ENCODE measurements at places on chromosomes 11 and 22.

DNA sequence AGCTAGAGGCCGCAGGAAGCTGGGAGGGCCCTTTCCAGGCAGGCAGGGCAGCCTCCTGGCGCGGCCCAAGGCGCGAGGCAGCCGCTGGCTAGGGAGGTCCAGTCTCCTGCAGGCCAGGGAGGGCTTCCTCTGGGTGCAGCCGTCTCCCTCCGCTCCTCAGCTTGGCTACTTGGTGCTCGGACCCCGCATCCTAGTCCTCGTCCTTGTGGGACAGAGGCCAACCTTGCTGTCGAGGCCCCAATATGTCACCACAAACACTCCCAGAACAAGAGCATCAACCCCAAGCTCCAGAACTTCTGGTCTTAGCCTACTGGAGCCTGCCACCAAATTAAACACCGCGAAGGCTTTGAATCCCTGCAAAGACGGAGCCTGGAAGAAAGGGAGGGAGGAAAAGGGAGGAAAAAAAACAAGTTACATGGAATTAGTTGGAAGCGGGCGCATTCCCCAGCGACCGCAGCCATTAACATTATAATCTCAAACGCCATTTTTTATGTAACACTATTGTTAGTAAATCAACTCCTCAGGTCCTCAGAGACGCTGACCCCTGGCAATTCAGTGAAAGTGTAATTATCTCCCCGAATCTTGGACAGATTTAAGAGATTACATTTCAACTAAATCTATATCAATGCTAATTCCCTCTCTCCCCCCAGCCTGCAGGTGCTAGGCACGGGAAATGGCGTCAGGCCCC is 12.7 kb upstream of the PAX6 start:
- no peak for DNase-seq

- DNase-seq, result no peak
Observed at GRCh38 chr11:134341805-134342571, 10.2 kb downstream of the GLB1L2 start.

GRCh38 chr11:83124636-83125424 is 32.1 kb upstream of the PCF11 start:
- DNase-seq, result no peak

- DNase-seq, result no peak
Observed at GRCh38 chr11:88575916-88576315, 238.4 kb upstream of the CTSC start.

- DNase-seq, result no peak
Observed at GRCh38 chr11:12099132-12099873, 11.1 kb upstream of the MICAL2 start.

GRCh38 chr11:117438371-117439000 is 110.8 kb downstream of the CEP164 start:
- DNase-seq, result no peak

GRCh38 chr11:326592-326841 is 5.9 kb upstream of the IFITM3 start:
- DNase-seq, result no peak

DNA sequence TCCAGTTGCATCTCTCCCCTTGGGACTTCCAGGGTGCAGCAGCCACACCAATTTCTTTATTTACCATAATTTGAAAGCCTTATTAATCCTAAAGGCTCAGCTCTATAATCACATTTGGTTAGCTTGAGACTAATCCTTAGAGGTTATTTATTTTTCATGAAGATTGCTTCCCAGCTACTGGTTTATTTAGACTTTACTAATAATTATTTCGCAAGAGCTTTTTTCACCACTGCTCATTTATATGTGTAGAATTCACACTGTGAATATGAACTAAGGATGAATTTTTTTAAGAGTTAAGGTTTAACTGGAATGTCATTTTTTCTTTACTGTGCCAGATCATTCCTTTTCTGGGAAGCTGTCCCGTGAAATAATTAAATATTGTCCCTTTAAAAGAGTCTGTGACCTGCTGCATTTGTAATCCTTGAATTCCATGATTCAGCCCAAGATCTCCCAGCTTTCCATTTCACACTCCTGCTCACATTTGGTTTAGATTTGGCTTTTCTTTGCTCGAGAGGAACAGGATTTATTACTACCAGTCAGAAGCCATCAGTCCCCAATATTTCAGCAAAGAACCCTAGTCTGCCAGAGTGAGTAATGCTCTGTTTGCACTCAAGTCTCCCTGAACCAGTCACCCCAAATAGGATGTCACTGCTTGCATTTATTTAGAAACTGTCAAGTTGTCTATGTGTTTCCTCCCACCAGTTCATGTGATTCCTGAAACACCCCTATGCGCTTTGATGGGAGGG is 4.4 kb upstream of the CD44 start:
- no peak for DNase-seq

DNA sequence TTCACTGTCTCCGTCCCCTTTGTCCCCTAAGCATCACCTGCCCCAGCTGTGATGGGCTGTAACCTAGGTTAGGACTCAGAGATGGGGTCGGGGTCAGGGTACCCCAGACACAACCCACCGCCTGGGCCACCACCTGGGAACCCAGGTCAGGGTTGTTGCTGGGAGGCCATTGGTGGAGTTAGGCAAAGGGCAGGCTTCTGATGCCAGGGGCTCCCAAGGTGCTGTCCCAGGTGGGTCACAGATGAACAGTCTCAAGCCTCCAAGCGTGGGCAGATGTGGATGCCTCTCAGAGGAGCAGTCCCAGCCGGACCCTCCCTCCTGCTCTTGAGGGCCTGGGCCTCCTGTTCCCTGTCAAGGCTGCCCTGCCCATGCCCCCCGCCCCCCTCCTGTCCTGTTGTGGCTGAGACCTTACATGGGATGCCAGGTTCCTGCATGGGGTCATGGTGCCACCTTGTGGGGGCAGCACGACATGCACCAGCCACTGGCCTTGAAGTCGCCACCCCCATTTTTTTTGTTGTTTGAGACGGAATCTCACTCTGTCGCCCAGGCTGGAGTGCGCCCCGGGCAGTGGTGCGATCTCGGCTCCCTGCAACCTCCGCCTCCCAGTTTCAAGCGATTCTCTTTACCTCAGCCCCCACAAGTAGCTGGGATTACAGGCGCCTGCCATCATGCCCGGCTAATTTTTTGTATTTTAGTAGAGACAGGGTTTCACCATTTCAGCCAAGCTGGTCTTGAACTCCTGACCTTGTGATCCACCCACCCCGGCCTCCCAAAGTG is 12.1 kb downstream of the GATD1 start:
- peak; percentile 74 for DNase-seq

DNA sequence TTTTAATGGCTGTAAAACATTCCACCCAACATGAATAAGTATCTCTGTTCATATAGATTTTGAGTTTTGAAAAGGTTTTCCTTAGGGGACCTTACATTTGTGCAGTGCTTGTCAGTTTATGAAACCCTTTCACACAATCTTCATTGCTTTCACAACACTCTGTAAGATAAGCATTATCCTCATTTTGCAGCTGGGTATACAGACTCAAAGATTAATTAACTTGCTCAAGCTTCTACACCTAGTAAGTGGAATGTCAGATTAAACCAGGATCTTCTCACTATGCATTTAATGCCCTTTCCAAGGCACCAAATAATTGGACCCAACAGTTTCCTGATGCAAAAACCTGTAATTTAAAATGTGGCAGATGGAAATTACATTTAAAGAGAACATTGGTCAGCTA is 11.6 kb upstream of the GAB2 start:
- no peak for DNase-seq

- DNase-seq, result no peak
Observed at GRCh38 chr11:47905358-47906059, 57.4 kb upstream of the NUP160 start.

GRCh38 chr11:67670316-67671210 is 3.9 kb downstream of the ALDH3B2 start:
- peak; percentile 34 for DNase-seq

- no peak for DNase-seq
Observed at GRCh38 chr11:67522338-67522737, 908 bp downstream of the CABP2 start.

DNA sequence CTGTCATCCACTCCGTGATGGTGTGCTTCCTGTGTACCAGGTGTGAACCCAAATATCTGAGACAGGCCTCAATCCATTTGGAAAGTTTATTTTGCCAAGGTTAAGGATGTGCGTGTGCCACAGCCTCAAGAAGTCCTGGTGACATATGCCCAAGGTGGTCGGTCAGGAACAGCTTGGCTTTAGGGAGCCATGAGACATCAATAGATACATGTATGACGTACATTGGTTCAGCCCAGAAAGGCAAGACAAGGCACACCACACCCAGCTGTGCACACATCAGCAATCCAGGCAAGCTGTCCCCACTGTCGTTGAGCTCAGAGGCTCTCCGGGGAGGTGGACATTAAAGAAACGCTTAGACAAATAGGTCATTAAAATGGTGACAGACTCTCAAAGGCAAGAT is 56.8 kb upstream of the SHANK2 start:
- no peak for DNase-seq

DNA sequence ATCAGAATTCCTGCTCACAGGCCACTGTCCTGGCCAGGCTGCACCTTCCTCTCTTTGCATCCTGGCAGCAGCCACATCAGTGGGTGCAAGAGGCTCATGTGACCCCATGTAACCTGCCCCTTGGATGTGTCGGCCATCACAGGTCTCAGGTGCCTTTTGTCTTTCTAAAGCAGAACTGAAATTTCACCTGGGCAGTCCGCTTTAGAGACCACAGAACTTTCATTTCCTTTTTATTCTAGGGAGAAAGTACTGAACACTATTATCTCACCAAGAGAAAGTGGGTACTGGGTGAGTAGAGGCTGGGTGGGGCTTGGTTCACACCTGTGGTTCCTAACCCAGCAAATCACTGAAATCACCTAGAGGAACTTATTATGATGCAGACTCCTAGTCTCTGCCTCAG is 51.7 kb upstream of the NUP160 start:
- DNase-seq, result peak; percentile 78

GRCh38 chr22:20316844-20317401 is 2.9 kb downstream of the DGCR6L start:
- no peak for DNase-seq

DNA sequence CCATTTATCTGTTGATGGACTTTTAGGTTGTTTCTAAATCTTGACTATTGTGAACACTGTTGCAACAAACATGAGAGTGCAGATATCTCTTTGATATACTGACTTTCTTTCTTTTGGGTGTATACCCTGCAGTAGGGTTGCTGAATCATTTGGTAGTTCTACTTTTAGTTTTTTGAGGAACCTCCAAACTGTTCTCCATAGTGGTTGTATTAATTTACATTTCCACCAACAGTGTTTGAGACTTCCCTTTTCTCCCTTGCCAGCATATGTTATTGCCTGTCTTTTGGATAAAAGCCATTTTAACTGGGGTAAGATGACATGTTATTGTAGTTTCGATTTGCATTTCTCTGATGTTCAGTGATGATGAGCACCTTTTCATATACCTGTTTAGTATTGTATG is 330.0 kb downstream of the DDX10 start:
- DNase-seq, result peak; percentile 21

GRCh38 chr11:79413268-79413667 is 27.6 kb downstream of the TENM4 start:
- DNase-seq, result no peak

DNA sequence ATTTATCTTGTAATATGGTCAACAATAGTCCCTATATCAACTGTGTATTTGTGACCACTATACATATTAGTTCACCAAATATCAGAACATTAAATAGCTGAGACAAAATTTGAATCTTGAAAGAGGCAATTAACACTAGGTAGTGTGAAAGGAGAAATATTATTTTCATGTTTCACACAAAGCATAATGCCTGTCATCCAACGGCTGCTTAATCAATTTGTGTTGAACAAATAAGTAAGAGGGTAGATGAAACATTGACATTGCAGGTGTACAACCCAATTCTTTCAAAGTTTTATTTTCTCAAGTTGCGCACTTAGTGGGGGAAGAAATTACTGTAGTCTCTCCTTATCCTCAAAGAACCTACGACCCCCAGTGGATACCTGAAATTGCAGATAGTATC is 3.4 kb upstream of the OR8I2 start:
- DNase-seq, result no peak

- DNase-seq, result peak; percentile 92
Observed at GRCh38 chr11:12319461-12319951, 57.9 kb upstream of the PARVA start.

GRCh38 chr11:109422870-109423465 is 978 bp downstream of the C11orf87 start:
- DNase-seq, result no peak

GRCh38 chr11:17496406-17496805 is 19.8 kb upstream of the ABCC8 start:
- DNase-seq, result no peak

DNA sequence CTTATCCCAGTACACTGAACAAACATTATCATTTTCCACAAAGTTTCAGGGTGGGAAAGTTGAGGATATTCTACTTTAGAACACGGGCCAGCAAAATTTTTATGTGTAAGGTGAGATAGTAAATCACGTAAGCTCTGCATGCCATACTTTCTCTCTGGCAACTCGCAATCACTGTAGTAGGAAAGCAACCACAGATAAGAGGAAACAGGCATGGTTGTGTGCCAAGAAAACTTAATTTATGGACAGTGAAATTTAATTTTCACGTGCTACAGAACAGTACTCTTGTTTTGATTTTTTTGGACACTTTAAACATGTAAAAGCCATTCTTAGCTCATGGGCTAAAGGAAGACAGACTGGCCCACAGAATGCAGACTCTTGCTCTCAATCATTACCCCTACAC is 82.5 kb downstream of the LARGE1 start:
- DNase-seq, result no peak

DNA sequence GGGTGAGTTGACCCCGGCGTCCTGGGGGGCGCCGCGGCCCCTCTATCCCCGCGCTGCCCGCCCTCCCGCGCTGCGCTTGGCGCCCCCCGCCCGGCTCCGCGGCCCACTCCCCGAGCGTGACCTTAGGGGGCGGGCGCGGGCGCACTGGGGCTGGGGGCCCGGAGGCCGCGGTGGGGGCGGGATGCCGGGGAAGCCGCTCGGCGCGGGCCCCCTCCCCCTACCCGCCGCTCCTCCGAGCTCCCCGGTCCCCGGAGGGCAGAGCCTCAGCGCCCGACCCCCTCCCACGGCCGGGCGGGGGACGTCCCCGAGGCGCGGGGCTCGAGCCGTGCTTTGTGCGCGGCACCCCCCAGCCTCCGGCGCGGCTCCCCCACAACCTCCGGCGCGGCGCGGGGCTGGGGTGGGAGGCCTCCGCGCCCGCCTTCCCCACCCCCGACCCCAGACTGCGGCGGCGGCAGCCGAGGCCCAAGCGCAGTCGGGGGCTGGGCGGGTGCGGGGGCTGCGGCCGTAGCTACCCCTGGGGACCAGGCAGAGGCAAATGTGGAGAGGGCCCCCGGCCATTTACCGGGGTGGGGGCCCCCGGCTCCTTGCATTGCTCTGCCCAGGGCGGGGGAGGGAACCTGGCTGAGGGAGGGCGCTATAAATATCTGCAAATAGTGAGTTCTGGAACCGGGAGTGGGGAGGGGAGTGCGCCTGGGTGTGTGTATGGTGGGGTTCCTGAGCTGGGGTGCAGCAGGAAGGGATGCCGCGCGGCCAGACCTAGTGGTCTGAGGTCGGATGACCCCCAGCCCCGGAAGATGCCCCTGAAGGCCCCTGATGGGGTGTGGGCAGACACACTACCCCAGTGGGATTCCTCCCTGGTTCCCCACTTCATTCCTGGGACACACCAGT is 988 bp downstream of the MGAT3 start:
- no peak for DNase-seq
